ENCODE measurements at places on chromosomes 3 and 15. TPM values are rescaled to one million over a fixed set of nuclear protein-coding genes. Genes with fewer than 3 reads are reported as not detected.

Gene RETNLB
- not detected for total RNA-seq

Gene CRYGS
- total RNA-seq: 2.3 TPM

Gene IGDCC3
- total RNA-seq: not detected

Gene SUSD5
- 2.9 TPM for total RNA-seq

Gene NRROS
- 3.3 TPM for total RNA-seq

Gene ZBTB38
- 103 TPM for total RNA-seq

Gene BNC1
- total RNA-seq: 14.3 TPM

Gene DNAH1
- total RNA-seq: 6.6 TPM

Gene MAN2A2
- total RNA-seq: 11.3 TPM

Gene EPHA6
- not detected for total RNA-seq

Gene MKRN3
- 2.3 TPM for total RNA-seq

Gene RASL12
- total RNA-seq: 6.6 TPM

Gene LCMT2
- 10.2 TPM for total RNA-seq

Gene ST3GAL6
- total RNA-seq: 0.59 TPM

Gene LMOD3
- not detected for total RNA-seq
